ENCODE measurements at places on chromosomes 1 and 21.

- no peak for DNase-seq
Observed at GRCh38 chr1:207828485-207829158, 76.8 kb downstream of the CD46 start.

GRCh38 chr1:212752252-212752933 lies 39.2 kb downstream of the NSL1 start:
- no peak for DNase-seq

DNA sequence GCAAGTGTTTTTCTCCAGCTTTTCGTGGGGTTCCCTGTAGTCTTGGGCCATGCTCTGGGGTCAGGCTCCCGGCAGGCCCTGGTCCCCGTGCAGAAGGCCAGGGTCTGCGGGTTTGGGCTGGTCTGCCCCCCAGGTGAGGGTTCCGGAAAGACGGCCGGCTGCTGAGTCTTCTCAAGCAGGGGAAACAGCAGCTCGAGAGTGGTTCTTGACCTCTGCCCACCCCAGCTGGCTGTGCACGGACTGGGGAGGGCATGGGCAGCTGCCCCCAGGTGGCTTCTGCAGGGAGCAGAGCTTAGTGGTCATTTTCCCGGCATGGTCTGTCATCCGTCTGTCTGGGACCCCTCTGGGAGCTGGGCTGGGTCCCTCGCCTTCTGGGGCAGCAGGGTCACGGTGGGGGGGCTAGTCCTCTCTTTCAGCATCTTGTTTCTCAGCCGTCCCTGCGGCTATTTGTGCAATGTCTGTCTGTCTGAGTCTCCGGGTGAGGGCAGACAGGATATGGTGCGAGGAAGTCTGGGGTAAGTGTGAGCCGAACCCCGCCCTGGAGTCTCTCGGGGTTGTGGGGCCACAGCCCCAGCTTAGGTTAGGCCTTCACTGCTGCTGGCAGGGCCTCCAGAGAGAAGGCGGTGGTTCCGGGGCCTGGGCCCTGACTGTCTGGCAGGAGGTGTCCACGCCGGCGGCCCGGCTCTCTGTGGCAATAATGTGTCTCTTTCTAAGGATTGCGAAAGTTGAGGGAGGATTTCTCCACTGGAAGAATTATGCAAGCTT lies 6.1 kb downstream of the SKI start:
- peak; percentile 58 for DNase-seq

- DNase-seq, result no peak
Observed at GRCh38 chr1:77398152-77398551, 116.3 kb downstream of the AK5 start.

DNA sequence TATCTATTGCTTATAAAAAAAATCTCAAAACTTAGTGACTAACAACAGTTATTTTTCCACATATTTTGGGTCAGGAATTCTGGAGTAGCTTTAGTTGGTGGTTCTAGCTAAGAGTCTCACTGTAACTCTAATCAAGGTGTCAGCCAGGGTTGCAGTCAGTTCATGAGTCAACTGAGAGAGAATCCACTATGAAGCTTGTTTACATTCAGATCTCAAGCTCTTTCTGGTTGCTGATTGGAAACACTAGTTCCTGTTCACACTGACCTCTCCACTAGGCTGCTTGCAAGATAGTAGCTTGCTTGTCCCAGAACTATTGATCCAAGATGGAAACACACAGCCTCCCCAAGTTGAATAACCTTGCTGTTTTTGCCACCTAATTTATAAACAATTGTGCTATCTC lies 1192.1 kb upstream of the B3GALT2 start:
- DNase-seq, result no peak

- DNase-seq, result no peak
Observed at GRCh38 chr1:239322369-239322768, 64.0 kb upstream of the CHRM3 start.

DNA sequence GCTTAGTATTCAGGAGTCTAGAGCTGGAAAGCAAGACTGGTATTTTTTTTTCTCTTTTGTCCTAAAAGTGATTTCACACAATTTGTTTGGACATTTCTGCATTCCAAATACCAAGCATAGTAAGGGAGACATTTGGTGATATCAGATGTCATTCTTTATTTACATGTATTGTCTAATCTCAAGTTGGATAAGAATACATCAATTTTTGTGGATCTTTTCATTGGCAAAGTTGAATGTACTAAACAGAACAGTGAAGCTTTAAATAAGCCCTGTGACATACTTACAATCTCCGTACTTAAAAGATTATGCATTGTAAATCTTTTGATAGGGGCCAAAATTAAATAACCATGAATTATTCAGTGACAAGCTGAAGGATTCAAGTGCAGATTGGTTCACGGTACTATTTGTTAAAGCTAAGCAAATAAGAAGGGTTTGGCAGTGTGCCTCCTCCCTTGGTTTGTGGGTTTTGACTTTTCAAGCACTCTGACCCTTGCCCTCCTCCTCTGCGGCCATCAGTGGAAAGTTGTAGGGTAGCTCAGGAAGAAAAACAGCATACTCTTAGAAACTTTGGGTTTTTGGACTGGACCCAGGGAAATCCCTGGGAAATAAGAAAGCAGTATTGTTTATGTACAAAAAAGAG lies 663.7 kb downstream of the ADGRL2 start:
- no peak for DNase-seq

DNA sequence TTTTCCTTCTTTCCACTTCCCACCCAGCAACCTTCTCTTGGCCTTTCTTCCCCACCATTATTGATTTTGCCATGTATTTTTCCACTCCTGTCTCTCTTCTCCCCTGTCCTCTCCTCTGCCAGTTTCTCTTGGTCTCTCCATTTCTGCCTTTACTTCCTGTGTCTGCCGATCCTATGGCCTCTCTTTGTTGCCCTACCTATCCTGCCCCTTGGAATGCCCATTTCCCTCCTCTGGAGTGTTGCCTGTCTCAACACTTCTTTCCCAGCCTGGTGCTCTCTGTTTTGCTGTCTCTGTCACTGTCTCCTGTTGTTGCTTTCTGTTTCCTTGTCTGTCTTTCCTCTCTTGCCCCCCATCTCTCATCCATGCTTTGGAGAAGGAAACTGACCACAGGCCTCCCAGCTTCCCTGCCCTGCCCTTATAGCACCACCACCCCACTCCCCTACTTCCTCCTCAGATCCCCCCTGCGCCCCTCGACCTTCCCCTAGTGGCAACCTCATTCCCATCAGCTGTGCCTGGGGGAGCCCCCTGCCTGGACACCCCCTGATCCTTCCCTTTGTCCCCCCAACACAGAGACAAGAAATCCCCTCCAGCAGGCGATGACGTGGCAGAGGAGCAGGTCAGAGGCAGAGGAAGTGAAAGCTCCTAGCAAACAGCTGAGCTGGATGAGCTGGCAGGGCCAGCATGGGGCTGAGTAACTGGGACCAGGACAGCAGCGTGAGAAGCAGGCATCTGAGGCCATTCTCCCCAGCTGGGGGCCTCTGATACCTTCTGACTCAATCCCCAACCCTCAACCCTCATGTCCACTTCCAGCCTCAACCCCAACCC lies 6.6 kb upstream of the ETV3L start:
- no peak for DNase-seq

DNA sequence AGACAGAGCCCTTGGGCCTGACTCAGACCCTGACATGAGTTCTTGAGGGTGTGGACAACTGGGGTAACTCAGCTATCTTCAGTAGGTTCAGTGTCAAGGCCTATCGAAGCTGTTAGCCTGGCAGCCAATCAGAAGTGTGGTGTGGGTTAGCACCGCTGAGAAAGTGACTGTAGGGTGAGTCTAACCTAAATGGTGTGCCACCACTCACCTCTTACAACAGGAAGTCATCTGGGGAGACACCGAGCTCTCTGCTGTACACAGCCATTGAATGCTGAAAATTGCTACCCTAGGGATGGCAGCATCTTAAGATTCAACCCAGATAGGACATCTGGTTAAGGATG lies 44.6 kb downstream of the RASSF5 start:
- peak; percentile 57 for DNase-seq

DNA sequence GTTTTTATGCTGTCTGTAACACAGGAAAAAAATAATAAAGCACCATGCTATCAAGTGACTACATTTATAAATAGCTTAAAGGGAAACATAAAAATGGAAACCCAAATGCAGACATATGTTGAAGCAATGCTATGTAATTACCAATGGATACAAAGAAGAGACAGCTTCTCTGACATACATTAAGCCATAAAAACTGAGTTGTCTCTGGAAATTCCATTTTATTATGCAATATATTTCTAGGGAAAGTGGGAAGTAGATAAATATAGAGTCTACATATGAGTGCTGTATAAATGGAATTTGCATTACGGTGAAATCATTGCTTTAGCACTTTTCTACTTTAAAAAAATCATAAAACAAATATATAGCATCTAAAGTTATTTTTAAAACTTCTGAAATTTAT lies 135.2 kb upstream of the COL11A1 start:
- DNase-seq, result no peak

GRCh38 chr21:44049182-44049581 lies 37.1 kb downstream of the TRAPPC10 start:
- DNase-seq, result no peak

GRCh38 chr21:42665026-42665425 lies 11.6 kb downstream of the PDE9A start:
- DNase-seq, result no peak

- DNase-seq, result no peak
Observed at GRCh38 chr1:52249831-52250230, 107.9 kb downstream of the ZFYVE9 start.

DNA sequence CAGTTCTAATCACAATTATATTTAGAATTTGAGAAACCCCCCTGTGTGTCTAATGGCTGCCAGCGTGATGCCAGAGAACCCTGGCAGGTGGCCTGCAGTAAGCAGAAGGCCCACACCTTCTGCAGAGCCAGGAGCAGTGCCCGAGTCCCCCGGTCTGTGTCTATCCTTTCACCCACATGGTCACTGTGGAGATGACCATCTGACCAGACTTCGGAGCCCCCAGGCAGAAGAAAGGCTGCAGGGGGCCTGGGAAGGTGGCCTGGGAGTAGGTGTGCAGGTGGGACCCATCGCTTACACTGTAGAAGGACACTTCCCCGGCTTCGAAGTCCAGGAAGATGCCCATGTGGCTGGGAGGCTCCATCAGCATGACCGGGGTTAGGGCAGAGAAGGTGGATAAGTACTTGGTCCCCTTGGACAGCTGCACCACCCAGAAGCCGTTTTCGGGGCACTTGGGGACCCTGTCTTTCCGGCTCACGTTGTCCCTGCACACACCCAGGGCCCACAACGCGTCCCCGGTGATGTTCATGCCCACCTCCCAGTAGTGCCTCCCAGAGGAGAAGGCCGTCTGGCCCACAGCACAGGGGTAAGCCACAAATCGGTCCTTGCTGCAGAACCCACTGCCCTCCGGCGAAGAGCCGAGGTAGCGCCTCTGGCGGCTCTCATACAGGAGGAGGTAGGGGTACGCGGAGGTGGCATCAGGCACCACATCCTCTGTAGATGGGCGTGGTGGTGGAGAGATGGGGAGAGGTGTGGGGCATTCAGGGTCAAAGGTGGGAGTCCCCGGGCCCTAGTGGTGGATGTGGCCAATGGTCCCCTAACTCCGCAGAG lies 1.6 kb upstream of the TRIM11 start:
- no peak for DNase-seq

DNA sequence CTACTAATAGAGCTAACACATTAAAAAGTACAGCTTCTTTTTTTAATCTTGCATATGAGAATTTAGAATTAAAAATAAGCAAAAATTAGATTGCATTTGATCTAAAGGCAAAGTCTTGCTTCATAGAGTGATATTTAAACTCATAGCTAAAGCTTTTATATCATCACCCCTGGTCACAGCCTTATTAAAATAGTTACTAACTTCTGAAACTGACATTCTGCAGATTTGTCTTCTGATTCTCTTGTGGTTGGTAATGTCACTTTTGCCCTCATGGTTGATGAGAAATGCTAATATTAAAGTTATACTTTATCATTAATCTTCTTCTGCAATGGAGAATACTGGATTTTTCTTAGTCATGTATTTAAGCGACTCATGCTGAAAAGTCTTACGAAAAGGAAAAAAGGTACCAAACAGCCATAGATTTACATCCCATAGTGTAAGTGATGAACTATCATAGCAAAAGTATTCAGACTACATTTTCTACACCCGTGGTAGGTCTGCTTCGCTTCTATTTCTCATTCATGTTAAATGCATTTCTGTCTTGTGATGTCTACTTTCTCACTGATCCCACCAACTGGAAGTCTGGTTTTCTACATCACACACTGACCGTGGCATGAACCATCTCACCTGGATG lies 330.5 kb upstream of the B3GALT2 start:
- no peak for DNase-seq

DNA sequence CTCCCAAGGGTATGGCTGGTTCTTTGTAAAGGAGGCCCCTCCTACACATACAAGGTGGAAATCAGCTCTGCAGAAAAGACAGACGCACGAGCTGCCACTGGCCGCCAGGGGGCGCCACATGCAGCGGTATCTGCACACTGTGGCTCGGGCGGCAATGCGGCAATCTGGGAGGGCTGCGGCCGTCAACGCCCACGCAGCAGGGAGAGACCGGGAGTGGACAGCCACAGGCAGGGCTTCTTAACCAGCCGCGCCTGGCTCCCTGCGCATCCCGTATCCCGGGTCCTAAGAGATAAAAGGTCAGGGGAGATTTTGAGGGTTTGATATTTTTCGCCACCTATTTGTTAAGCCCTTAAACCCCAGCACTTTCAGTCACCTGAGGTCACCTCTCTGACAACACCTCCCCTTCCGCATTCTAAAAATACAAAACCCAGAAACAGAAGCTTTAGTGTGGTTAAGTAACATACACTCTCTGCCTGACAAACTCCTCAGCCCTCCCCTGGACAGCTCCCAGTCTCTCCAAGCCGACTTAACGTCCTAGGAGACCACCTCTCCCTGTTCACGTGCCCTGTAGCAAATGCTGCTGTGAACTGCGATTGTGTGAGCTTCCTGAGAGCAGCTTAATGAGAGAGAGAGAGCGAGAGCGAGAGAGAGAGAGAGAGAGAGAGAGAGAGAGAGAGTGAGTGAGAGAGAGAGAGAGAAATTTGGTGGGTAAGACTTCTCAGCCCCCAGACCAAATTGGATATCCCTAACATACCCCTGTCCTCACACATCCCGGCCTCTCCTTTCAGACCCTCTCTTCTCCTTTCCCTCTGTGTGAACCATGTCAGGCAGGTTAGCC lies 13.5 kb upstream of the KCNA2 start:
- DNase-seq, result peak; percentile 86

GRCh38 chr1:151968791-151969399 lies 24.8 kb downstream of the S100A10 start:
- no peak for DNase-seq

DNA sequence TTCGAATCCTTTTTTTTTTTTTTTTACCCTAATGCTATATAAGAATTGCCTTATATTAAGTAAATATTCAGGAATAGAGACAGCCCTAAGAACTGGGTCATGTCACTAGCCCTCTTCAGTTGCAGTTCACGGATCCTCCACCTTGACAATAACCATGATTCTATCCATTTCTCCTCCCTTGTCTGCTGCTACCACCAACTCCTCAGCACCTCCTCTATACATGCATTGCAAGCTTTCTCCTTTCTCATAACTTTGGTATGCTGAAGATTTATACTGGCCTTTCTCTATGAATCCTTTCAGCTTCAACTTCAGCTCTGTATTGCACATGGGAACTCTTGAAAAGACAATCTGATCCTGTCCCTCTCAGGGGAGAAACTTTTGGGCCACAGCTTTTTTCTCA lies 14.3 kb upstream of the DR1 start:
- DNase-seq, result no peak

GRCh38 chr1:155022136-155022926 lies 11.2 kb downstream of the DCST2 start:
- no peak for DNase-seq

Data from stimulated activated CD8-positive, alpha-beta memory T cell treated with anti-CD3 and anti-CD28 coated beads, Interleukin-2, amount 100 ng/mL, for 1 hour (primary cell).